Right ventricle myocardium inferior (tissue), 1 donor: ENCODE measurements at places on chromosomes 1 and 21. TPM values are rescaled to one million over a fixed set of nuclear protein-coding genes. Genes with fewer than 3 reads are reported as not detected.

The LINGO4 gene
- 0.68 TPM for total RNA-seq

GRCh38 chr1:26405281-26405915 lies 5.2 kb upstream of the LIN28A start:
- DNase-seq = no peak

DNA sequence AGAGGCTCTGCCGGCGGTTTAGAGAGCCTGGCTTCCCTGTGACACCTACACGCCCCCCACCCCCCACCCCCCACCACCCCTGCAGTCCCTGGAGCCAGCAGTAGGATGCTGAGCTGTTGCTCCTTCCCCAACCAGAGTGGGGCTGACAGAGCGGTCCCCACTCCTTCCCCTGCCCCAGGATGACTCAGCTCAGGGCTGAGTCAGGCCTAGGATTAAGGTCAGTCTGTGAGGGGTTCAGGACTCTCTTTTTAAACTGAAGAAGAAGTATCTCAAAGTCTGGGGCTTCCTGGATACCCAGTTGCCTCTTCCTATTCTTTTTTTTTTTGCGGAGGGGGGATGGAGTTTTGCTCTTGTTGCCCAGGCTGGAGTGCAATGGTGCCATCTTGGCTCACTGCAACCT lies 19.1 kb downstream of the DMBX1 start:
- no peak for DNase-seq

- no peak for DNase-seq
Observed at GRCh38 chr1:243495442-243496186, 239.8 kb downstream of the SDCCAG8 start.
